ENCODE measurements at places on chromosomes 2 and 18.

DNA sequence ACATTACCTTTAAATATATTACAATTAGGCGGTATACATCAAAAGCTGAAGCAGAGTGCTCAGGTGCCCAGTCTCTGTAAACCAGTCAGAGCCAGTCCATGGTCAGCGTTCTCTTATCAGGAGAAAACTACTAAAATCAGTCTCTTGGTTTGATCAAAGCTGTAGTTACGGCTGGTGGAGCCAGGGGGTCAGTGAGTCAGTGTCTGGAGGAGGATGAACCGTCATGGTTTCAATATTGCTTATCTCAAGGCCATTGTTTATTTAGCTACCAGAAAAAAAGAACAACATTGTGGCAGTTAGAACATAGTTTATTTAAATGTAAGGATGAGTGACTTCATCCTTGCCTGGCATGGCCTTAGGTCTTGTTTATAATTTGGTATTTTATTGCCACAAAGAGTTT is 71.3 kb upstream of the NYAP2 start:
- DNase-seq, result no peak

- no peak for DNase-seq
Measured at GRCh38 chr2:136310005-136310495, 192.1 kb upstream of the CXCR4 start.

GRCh38 chr18:35022426-35023001 is 18.7 kb upstream of the MAPRE2 start:
- no peak for DNase-seq

- no peak for DNase-seq
Measured at GRCh38 chr2:60295636-60295962, 257.9 kb downstream of the BCL11A start.

GRCh38 chr2:49177194-49177593 is 22.9 kb upstream of the FSHR start:
- no peak for DNase-seq

DNA sequence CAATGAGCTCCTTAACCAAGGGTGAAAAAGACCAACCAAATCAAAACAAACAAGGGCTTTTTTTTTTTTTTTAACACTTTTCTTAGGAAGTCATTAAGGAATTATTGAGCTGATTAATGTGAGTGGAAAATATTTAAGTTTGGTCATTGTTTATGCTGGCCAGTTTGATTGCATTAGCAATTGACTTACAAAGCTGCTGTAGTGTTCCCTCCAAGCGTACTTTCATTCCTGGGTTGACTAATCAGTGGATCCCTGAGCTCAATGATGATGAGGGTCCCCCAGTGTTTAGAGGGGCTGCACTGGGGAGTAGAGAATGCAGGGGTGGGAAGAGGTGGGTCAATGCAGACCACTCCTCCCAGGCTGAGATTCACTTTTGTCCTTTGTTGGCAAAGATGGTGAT is 119.3 kb downstream of the PRKCE start:
- no peak for DNase-seq

DNA sequence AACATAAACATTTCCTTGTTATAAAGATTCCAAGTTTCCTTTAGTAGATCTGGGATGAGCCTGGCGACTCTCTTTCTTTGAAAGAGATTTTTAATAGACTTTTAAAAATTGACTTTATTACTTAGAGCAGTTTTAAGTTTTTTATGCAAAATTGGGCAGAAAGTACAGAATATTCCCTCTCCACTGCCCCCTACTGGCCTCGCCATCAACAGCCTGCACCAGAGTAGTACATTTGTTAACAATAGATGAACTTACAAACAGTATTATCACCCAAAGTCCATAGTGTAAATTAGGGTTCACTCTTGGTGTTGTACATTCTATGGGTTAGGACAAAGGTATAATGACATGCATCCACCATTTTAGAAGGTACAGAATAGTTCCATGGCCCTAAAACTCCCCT is 3.9 kb downstream of the MAP3K19 start:
- no peak for DNase-seq

DNA sequence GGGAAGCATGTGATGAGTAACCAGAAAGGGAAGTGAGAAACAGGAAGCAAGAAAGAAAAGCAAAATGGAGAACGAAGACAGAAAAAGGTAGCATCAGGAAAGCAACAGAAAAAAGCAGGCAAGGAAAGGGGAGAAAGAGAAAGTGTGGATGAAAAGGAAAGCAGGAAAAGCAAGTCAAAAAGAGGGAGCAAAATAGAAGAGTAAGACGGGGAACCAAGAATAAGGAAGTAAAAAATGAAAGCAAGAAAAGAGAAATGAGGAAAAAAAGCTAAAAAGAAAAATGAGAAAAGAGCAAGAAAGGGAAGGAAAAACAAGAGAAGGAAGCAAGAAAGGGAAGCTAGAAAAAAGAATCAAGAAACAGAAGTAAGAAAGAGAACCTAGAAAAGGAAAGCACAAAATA is 242.3 kb upstream of the NCKAP5 start:
- DNase-seq, result no peak

DNA sequence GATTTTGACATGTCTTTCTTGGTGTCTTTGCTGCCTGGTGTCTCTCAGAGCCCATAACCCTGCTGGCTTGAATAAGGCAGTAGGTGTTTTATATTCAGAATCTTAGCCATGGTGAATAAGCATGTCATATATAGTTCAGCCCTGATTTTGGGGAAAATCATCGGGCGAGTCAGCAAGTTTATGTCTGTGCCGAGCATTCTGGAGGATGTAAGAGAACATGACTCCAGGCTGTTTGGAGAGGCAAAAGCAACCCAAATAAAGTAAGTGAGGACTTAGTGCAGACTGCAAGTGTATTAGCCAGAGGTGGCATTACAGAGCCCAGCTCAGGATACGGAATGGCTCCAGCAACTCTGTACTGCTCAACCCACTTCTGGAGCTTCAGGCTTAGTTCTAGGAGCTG is 50.3 kb downstream of the TCF7L1 start:
- DNase-seq, result no peak

- no peak for DNase-seq
Measured at GRCh38 chr2:203908066-203908796, 28.3 kb upstream of the ICOS start.

DNA sequence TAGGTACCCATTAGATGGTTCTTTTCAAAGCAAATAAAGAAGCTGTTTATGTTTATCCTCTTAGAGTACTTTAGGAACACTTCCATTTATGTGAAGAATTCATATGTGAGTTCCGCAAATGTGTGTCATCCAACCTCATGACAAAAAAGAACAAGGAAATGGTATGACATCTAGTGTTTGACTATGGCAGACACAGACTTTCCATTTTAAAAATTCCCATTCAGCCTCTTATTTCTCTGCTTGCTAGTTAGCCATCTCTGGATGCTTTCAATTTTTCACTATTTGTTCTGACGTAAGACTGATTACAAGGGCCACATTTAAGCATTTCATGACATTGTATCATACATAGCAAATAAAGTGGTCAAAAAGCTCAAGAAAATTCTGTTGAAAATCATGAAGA is 103.0 kb downstream of the ZAP70 start:
- DNase-seq, result no peak

DNA sequence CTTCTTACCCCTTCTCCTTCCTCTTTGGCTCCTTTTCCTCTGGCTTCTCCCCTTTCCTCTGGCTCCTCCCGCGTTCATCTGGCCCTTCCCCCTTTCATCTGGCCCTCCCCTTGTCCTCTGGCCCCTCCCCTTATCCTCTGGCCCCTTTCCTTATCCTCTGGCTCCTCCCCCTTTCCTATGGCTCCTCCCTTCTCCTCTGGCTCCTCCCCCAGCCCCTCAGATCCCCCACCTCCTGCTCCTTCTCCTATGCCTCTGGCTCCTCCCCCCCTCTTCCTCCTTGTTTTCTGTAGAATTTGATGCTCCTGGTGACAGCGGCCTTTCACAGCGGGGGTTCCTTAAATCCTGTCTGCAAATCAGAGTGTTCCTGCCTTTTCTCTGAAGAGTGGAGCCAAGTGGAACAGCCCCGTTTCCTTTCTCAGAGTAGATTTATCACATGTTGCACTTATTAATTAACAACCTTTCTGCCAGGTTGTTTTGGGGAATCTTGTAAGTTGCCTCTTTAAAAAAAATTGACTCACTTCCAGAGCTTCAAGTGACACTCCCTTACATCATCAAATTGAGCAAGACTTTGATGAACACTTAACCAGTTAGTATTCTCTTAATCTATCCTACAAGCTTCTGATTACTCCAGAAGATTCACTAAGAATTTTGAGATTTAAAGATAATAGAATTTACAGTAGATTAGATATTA is 27.9 kb downstream of the FABP1 start:
- no peak for DNase-seq

- DNase-seq, result no peak
Measured at GRCh38 chr2:240164586-240164985, 24.1 kb upstream of the OTOS start.

DNA sequence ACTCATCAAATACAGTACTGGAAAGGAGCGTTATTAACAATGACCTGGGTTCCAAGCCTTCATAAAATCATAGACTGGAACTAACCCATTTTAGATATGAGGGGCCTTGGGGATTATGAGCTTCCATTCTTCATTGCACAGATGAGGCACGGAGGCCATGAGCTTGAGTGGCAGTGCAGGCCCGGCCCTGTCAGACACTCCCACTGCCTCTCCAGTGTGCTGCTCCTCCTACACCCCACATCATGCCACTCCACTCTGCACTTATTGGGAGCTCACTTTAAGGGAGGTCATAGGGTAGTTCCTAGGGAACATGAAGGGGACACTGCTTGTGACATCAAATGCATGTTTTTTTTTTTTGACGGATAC is 77.9 kb downstream of the TSN start:
- DNase-seq, result no peak

- DNase-seq, result no peak
Measured at GRCh38 chr18:22737054-22737453, 196.1 kb upstream of the RBBP8 start.

DNA sequence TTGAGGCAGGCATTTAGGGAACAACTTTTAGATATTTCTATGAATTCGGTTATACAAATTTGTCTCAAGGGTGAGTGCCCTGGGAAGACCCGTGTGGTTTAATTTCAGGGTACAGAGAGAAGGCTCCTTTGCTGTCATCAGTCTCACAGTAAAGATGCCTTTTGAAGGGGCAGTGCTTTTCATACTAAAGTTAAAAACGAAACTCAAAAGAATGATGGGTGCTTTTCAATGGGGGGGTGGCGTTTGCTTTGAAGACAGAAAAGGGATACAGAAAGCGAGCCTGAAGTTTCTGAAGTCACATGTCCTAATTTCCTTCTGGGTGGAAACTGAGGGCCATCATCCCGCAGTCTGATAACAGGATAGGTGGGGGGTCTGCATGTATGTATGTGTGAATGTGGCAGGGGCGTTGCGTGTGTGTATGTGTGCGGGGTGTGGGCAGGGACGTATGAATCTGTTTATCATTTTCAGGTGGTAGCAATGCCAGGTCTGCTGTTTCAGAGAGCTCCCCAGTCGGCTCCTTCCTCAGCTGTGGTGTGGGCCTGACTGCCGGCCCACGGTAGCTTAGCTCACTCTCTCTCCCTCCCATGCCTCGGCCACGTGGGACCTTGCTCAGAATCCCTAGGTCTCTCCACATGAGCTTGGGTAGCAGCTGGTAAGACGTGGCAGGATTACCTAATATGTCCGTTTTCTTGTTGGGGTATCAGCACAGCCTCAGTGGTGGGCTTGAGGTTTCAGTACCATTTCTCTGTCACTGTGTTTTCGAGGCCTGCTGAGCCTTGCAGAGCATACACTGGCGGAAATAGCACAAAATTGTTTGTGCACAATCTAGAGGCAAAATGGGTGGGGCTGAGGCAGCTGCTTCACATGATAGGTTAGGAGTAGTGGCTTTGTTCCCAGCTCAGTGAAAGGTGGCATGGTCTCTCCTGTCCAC is 32.7 kb downstream of the ARHGAP25 start:
- DNase-seq, result no peak

- no peak for DNase-seq
Measured at GRCh38 chr2:113158884-113159553, 14.8 kb upstream of the PSD4 start.

DNA sequence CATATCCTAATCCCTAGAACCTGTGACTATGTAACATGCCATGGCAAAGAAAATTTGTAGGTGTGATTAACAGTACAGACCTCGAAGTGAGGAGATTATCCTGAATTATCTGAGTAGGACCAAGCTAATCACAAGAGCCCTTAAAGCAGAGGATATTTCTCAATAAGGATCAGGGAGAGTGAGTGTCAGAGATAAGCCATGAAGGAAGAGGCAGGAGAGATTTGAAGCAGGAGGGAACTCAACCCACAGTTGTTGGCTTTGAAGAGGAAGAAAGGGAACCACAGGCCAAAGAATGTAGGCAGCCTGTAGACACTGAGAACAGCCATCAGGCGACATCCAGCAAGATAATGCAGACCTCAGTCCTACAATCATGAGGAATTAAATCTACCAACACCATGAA is 229.3 kb downstream of the NBAS start:
- no peak for DNase-seq

- peak; percentile 1 for DNase-seq
Measured at GRCh38 chr2:140586379-140586778, 1544.4 kb downstream of the LRP1B start.

DNA sequence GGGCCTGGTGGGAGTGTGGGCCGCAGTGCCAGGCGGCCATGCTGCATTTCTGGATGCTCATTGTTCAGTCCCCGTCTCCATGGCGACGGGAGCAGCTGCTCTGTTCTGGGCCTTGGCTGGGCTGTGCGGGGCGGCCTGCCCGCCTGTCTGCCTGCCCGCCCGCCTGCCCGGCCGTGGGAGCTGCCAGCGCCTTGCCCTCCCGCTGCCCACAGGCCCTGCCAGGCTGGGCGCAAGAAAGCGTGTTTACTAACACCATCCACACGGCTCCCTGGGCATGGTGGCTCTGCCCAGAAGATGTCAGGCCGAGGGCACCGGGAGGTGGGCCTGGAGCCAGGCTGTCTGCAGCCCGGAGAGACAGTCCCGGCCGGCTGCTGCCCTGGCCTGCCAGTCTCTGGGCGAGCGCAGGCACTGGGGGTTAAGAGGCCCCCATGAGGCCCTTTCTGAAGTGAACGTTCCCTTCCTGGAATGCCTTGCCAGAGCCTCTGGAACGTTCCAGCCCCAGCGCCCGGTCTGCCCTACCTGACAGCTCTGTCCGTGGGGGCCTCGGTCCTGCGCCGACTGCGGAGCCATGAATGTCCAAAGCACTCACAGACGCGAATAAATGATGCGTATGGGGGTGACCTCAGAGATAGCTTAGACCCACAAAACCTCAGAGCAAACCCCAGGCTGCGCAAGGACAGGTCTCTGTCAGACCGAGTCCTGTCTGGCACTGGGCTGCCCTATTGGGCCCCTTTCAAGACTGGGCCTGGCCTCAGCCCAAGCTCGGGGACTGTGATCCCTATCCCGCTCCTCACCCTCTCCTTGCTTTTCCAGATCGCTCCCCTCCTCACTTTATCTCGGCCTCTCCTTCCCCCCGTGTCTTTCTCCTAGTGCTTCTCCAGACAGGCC is 44.3 kb downstream of the MYCN start:
- no peak for DNase-seq

DNA sequence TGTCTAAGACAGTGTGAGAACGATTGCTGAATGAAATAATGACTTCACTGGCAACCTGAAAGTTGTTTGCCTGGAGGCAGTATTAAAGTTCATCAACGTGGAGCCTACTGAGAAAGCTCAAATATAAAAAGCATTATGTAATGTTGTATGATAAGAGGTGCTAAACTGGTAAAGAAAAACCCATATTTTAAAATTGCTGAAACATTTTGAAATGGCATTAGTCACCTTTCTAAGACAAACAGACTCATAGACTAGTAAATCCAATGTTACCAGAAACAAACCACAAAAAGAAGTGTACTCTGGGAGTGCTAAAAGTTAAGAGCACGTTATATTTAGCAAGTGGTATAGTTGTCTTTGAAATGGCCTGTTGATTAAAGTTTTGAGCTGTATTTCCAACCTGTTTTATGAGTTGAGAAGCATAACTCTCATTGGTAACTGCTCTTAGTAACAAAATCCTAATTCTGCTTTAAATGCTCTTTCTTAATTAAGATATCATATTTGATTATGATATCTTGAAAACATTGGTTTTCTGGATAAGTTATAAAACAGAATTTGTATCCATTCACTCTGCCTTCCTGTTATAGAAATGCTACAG is 62.7 kb downstream of the CYP1B1 start:
- DNase-seq, result no peak
